ENCODE measurements at places on chromosomes 4 and X.

- DNase-seq, result no peak
Measured at GRCh38 chr4:71066737-71067716, 73.6 kb downstream of the DCK start.

GRCh38 chrX:53308836-53309235 lies 27.5 kb upstream of the IQSEC2 start:
- no peak for DNase-seq

DNA sequence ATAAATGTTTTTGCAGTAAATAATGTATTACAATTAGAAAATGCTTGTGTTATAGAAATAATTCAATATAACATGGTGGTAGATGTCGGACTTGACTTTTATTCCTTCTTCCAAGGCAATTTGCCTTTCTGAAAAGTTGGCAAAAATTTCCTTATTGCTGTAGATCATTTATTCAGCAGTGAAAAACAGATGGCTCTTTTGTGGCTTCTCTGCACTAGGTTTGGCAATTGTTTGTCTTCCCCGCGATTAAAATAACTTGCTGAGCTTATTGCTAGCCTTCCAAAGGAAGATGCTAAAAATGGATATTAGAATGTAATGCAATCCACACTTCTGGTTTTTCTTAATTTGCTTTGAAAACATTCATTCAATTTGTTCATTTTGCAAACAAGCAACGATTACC lies 1977.9 kb upstream of the ADGRL3 start:
- no peak for DNase-seq

DNA sequence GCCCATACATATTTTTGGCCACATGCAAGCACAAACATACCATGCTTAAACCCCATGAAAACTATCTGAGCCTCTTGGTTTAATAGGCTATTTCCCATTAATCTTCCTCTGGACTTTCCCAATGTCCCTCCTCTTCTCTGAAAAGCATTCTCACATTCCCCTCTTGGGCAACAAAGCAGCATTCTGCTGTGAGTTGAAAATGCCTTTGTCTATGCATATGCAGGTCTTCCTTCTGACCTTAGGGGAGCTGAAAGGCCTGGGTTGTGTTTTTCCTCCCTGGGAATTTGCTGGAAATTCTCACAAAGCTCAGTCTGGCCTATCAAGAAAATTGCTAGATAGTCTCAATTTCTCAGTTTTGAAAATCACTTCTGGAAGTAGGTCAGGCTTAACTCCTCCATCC lies 4.2 kb downstream of the VSIG4 start:
- DNase-seq, result no peak

DNA sequence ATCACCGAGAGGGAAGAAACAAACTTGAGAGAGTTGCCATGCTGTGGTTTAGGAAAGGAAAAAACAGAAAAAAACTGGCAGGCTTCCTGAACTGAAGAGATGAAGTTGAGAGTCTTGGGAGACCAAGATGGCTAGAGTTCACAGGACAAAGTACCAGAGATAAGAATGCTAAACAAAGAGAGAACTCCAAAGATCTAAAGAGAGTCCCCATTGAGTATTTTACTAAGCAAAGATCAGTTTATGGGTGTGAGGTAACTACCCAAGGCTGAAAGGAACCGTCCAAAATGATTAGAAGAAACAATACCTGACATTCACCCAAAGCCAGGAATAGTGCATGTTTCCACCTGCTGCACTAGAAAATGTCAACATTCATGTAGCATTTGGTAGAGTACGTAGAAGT lies 21.8 kb upstream of the COX7B2 start:
- no peak for DNase-seq

DNA sequence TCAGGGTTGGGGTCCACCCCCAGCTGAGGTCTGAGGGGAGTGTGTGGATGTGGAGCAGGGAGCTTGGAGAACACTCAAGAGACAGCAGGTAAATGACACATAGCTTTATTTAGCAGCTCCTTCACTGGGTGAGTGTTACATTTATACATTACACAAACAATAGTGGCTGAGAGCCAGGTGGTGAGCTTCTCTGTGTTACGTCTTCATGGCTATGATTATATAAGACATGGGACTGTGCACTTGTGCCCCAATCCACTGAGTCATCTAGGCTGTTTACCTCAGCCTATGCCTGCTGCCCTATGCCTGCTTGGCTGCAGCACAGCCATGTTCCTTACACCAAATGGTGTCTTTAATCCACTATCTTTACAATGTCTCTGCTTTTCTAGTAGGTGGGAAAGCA lies 459.6 kb downstream of the AFF2 start:
- no peak for DNase-seq

DNA sequence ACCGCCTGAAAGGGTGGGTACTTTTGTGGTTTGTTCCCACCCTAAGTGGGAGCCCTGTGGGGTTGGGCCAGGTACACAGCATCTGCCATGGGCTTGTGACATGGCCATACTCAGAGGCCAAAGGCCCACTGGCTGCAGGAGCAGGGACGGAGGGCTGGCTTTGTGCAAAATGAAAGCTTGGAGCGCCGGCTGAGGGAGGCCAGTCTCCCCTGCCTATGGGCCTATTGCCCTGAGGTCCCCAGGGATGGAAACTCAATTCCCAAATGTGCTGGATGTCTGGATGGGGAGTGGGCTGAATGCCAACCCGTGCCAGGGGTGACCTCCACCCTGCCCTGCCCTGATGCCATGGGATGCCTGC lies 10.8 kb downstream of the ADRA2C start:
- DNase-seq, result no peak

- DNase-seq, result no peak
Measured at GRCh38 chr4:14841801-14842768, 160.2 kb upstream of the CPEB2 start.

DNA sequence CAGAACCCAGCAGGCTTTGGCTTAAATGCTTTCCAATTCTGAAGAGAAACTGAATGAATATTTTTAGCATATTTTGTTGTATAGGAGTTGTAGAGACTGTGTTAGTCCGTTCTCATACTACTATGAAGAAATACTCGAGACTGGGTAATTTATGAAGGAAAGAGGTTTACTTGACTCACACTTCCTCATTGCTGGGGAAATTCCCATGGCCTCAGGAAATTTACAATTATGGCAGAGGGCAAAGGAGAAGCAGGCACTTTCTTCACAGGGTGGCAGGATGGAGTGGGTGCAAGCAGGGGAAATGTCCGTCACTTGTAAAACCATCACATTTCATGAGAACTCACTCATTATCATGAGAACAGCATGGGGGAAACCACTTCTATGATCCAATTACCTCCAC lies 291.7 kb downstream of the PACRGL start:
- DNase-seq, result no peak

GRCh38 chrX:66167431-66167830 lies 3.4 kb downstream of the HEPH start:
- no peak for DNase-seq

DNA sequence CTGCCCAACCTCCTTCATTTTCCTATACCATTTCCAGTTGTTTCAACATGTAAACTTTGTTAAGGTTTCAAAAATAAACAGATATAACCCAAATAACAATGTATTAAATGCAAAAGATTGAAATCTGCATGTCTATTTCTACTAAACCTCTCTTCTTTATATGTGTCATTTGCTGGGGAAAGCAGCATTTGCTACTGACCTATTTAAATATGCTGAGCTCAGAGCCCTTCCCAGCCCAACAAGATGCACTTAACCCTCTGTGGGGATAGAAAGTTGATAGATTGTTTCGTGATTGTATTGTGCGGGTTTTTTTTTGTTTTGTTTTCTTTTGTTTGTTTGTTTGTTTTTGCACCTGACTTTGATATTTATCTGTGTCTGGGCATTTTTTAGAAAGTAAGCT lies 139.5 kb downstream of the UCHL1 start:
- no peak for DNase-seq

DNA sequence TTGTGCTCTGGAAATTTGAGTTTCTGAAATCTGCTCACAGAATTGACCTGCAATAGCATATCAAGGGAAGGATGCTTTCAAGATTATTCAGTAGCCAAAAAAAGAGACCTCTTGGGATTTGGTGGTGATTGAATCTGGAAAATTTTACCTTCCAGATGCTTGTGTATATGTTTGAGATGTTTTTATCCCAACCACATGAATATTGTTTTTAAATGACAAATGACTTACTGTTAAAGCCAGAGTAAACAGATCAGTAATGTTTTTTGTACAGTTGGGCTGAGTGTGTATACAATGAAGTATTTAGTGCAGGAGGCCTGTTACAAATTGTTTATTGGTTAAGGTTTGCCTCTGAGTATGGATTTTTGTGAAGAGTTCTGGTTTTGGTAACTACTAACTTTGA lies 126.5 kb downstream of the CBR4 start:
- DNase-seq, result no peak

GRCh38 chrX:102723456-102723855 lies 2.9 kb downstream of the GPRASP3 start:
- no peak for DNase-seq

GRCh38 chrX:136227948-136228838 lies 23.0 kb downstream of the MAP7D3 start:
- no peak for DNase-seq

DNA sequence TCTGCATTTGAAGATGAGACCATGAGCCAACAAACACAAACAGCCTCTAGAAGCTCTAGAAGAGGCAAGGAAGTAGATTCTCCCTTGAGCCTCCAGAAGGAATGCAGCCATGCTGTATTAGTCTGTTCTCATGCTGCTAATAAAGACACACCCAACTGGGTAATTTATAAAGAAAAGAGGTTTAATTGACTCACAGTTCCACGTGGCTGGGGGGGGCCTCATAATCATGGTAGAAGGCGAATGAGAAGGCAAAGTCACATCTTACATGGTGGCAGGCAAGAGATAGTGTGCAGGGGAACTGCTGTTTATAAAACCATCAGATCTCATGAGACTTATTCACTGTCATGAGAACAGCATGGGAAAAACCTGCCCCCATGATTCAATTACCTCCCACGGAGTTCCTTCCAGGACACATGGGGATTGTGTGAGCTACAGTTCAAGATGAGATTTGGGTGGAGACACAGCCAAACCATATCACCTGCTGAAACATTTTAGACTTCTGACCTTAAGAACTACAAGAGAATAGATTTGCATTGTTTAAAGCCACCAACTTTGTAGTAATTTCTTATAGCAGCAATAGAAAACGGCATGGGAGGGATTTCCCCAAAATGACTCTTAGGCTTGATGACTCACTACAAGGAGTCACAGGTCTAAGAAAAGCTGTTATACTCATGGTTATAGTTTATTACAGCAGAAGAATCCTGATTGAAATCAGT lies 284.4 kb upstream of the SFRP2 start:
- no peak for DNase-seq

GRCh38 chr4:48792348-48793006 lies 12.4 kb upstream of the FRYL start:
- DNase-seq, result no peak

DNA sequence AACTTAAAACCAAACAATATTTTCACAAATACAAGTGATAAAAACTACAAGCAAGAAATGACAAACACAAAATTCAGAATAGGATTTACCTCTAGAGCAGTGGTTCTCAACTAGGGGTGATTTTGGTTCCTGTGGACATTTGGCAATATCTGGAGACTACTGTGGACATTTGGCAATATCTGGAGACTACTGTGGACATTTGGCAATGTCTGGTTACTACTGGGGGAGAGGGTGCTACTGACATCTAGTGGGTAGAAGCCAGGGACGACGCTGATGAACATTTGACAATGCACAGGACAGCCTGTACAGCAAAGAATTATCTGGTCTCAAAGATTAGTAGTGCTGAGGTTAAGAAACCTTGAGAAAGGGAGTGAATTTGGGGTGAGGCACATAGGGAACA lies 169.8 kb downstream of the CLCN4 start:
- DNase-seq, result no peak

DNA sequence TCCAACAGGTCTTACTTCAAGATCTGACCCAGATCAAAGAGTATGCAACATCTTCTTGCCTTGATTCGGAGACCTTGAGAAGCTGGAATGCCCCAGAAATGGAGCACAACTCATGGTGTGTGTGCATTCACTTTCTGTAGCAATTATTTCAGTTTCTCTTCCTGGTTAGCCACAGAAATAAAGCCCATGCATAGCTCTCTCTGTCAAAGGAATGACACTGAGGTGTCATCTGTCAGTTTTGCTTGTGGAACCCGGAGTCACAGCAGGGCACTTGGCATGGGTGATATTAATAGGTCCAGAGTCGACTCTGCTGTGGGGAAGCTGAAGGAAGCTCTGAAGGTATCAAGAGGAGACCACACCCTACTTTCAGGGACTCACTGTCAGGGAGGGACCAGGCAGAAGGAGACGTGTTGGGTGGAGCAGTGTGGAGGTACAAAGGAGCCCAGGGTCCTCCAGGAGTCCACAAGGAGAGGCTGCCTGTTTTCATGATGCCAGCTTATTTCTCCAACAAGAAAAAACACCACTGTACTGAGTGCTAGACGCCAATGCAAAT lies 10.7 kb downstream of the CLNK start:
- no peak for DNase-seq

DNA sequence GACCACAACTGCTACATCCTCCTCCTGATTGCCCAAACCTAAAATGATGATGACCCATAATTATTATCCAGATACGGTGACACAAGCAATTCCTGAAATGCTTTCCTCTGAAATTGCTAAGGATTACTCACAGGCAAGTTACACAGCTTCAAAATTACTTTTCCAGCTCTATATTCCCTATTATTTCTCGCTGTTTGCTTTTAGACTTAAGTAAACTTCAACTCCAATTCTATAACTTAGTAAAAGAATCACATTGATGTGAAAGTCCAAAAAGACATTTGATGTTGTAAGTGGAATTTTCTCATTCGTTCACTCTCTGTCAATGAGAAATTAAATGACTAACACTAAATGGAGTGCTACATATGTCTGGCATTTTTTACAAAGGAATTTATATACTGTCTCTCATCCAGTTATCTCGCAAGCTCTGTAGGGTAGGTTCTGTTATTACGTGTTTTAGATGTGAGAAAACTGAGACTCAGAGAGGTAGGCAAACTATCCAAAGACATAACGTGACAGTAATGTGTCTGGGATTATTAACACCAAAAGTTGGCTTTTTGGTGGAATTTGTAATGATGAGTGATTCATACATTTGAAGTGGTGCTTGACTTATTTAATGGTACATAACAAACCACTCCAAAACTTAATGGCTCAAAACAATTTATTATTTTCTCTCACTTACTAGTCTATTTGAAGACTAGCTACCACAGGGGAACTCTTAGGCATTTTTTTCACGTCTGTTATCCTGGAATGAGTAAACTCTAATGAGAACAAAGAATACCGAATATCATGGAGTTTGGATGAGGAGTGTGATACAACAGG lies 31.5 kb downstream of the PALLD start:
- no peak for DNase-seq

GRCh38 chr4:2044119-2044485 lies 15.0 kb upstream of the NAT8L start:
- DNase-seq, result no peak
